ENCODE measurements at places on chromosomes 7 and 10. TPM values are rescaled to one million over a fixed set of nuclear protein-coding genes. Genes with fewer than 3 reads are reported as not detected.

- DNase-seq, result no peak
These were observed 924.9 kb upstream of the ZNF722 start for GRCh38 chr7:63073736-63074135.

- DNase-seq, result no peak
These were observed 24.6 kb downstream of the RAMP3 start for GRCh38 chr7:45181991-45182855.

- DNase-seq, result no peak
These were observed 49.1 kb upstream of the EEPD1 start for GRCh38 chr7:36103837-36104561.

DNA sequence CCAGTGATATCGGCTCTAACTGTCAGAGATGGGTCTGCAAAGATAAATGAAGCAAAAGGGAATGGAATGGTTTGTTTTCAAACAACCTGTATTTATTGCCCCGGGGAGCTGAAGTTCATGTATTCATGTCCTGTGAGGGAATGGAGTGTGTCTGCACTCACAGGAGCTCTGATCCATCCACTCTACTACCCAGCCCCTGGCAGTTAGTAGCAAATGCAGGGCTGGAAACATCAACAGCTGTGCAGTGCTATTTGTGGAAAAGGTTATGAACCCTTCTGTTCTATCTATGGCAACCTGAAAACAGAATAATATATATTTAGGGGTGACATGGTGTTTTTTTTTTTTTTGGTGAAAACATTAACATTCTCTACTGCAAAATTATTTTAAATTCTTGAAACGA, 9.8 kb downstream of the AGR2 start:
- DNase-seq, result no peak

DNA sequence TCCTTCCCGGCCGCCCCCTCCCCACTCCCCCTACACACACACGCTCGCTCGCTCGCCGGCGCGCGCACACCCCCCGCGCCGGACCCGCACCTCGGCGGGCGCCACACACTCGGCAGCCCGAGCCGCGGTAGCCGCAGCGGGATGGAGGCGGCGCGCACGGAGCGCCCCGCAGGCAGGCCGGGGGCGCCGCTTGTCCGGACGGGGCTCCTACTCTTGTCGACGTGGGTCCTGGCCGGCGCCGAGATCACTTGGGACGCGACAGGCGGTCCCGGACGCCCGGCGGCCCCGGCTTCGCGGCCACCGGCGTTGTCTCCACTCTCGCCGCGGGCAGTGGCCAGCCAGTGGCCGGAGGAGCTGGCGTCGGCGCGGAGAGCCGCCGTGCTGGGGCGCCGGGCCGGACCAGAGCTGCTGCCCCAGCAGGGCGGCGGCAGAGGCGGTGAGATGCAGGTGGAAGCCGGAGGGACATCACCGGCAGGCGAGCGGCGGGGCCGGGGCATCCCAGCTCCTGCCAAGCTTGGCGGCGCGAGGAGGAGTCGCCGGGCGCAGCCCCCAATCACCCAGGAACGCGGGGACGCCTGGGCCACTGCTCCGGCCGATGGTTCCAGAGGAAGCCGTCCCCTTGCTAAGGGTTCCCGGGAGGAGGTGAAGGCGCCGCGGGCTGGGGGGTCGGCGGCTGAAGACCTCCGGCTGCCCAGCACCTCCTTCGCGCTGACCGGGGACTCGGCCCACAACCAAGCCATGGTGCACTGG, at the start of gene SORCS3:
Gene SORCS3, plus strand, starts transcription at position 104 of the 750 bp plus-strand sequence.
- no peak for DNase-seq

DNA sequence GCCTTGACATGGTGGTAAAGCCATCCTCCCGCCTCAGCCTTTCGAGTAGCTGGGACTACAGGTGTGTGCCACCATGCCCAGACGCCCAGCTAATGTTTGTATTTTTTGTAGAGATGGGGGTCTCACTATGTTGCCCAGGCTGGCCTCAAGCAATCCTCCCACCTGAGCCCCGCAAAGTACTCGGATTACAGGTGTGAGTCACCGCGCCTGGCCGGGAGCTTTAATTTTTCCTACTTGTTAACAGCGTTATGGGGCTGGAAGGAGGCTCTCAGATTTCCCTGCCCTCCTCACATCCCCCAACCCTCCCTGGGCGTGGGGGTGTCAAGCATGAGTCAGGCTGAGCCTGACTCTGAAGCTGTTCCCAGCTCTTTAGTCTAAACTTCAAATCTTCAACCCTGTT, 8.3 kb downstream of the ALKBH4 start:
- DNase-seq, result no peak

DNA sequence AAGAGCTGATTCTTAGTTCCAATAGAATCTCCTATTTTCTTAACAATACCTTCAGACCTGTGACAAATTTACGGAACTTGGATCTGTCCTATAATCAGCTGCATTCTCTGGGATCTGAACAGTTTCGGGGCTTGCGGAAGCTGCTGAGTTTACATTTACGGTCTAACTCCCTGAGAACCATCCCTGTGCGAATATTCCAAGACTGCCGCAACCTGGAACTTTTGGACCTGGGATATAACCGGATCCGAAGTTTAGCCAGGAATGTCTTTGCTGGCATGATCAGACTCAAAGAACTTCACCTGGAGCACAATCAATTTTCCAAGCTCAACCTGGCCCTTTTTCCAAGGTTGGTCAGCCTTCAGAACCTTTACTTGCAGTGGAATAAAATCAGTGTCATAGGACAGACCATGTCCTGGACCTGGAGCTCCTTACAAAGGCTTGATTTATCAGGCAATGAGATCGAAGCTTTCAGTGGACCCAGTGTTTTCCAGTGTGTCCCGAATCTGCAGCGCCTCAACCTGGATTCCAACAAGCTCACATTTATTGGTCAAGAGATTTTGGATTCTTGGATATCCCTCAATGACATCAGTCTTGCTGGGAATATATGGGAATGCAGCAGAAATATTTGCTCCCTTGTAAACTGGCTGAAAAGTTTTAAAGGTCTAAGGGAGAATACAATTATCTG, 1.6 kb downstream of the LRRTM3 start:
- DNase-seq, result no peak

DNA sequence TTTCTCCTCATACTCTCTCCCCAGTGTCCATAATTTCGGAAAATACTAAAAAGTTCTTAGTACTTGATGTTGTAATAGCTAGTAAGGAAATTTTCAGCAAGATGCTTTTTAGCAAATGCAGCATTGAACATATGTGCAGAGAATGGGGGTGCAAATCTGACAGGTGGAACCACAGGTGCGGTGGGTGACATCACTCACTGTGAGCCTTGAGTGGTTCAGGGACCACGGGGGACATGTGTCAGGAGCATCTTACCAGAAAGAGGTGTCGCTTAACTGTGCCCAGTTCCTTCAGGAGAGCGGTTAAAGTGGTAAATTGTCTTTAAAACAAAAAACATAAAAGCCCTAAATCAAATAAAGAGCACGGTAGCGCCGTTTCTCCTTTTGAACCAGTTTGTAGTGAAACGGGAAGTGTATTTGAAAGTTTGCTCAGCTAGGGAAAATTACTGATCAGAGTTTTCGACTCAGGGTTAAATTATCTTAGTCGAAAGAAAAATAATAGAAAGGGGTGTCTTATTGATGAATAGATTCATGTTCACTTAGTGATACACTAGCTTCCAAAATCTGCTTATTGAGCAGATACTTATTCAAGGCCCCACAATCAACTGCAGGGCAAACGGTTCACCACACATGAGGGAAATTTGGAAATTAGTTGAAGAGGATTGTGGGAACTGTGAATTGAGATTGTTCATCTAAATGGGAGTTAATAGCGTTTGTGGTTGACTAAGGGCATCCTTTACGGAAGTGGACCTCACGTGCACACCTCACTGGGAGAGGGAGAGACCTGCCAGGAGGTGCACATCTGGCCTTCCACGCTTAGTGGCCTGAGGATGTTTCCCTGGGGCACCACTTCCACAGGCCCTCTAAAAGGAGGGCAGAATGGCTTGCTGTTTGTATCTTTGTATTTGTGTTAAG, 12.7 kb downstream of the CUL1 start:
- DNase-seq, result no peak

GRCh38 chr10:89351780-89352597, 24.2 kb downstream of the IFIT3 start:
- peak; percentile 95 for DNase-seq

DNA sequence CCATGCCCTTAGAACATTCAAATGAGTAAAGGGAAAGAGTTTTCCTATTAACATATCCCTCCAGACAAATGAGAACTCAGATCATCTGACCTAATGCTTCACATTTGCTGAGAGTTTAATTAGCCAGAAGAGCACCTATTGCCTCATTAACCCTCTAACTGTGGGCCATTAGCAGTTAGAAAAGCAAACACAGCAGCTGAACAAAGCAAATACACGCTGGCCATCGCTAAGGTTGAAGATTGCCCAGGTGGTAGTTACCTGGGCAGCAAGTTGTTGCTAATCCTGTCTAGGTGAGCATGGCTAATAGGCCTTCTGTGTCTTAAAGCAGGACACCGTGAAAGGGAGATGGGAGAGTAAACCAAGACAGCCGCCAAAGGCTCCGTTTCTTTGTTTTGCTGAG, 49.9 kb upstream of the UCN3 start:
- no peak for DNase-seq

DNA sequence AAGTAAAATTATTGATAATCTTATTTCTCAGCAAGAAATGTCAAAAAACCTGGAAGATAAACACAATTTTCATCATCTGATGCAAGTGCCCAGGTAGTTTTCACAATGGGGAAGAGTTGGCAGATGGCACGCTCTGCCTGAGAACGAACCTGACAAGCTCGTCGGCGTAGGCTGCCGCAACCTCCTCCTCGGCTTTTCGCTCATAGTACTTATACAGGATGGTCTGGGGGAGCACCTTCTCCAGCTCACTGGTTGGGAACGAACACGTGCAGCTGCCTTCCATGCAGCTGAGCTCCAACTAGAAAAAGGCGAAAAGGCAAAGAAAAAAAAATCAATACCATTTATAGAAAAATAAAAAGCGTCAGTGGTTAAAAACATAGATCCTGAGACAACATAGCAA, 68.9 kb downstream of the RNF216 start:
- DNase-seq, result no peak

- no peak for DNase-seq
These were observed 25.5 kb upstream of the TRIL start for GRCh38 chr7:28983396-28984190.

DNA sequence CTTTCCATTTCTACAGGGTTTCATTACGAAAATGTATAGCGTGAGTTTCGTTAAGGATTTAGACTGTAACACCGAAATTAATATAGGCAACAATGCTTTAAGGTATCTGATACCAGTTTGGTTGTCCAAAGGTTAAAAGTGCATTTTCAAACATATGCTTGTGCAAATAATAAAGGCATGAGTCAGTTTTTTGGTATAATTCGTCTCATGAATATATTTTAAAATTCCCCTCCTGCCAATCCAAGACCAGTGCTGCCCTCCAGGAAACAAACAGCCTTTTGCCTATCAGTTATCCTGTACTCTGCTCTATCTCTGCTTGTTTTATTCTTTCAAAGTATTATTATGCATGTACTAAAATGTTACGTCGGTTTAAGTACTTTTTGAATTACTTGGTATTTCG, 2.0 kb downstream of the LCOR start:
- DNase-seq, result no peak

GRCh38 chr10:30456266-30456665, 22.3 kb downstream of the MAP3K8 start:
- no peak for DNase-seq

- no peak for DNase-seq
These were observed 5.6 kb downstream of the PDSS1 start for GRCh38 chr10:26703096-26703495.

- DNase-seq, result no peak
These were observed 279.6 kb upstream of the HGF start for GRCh38 chr7:82049442-82049841.

DNA sequence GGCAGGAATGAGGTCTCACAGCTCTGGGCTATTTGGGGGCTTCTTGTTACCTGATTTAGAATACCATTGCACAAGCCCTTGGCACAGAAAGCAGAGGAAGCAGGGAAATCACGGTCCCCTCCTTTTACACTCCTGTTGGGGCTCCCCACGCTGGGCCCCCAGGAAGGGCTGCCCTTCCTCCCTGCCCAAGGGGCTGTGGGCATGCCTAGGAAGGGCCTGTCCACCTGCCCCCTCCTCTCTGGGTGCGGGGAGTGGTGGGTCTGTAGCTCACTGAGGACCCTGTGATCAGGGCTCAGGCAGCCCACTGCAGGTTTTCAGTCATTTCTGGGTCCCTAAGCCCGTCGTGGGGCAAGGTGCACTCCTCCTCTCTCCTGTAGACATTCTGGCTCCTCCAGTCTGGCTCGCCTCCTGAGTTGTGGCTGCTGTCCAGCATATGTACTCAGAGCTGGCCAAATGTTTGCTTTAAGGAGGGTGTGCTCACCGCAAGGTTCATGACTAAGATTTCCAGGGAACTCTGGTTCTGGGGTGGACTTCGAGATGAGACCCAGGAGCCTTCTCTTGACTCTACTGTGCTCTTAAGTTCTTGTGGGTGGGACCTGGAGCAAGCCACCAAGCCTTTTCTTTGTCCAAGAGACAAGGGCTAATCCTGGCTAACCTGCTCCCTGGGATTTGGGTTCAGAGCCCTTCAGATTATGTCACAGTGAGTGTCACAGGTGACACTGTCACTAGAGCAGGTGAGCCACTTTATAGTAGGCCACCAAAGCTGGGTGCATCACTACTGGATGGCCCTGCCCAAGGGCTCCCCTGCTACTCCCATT, 56.0 kb downstream of the TACR2 start:
- DNase-seq, result no peak

DNA sequence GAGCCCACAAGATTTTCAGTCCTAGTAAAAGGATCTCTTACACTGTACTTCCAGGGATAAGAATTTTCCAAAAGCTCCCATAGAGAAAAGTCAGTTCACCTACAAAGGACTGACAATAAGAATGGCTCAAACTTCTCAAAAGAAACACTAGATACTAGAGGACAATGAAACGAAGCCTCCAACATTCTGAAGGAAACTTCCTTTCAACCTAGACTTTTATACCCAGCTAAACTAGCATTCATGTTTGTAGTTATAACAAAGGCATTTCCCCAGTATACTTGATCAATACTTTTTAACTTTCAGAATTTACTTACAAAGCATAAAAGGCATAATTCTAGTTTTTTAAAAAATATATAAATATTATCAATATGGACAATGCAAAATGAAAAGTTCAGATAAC, 41.0 kb upstream of the DNAAF5 start:
- no peak for DNase-seq

GRCh38 chr10:130882906-130883305, 428.6 kb downstream of the TCERG1L start:
- DNase-seq, result no peak

DNA sequence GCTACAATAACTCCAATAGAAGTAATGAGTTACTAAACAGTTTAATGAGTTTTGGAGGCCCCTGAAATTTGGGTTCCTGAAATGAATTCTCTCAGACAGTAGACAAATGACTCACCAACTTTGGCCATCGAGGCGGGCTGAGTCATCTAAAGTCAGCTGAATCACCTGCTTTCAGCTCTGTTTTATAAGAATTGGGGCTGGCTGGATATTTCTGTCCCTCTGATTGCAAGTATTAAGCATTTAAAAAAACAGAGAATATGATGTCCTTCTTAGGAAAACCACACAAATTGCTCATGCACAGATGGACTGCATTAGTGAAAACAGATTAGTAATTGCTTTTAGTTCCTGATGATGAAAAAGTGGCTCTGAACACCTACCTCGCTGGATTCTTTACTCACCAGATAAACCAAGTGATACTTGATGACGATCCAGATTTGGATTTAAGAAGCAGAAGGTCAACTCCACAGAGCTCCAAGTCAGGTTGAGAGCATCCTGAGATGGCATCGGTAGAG, 59.1 kb downstream of the ZNF365 start:
- peak; percentile 85 for DNase-seq

Gene CPN1
- not detected for total RNA-seq

Gene TRPV6
- total RNA-seq, result 0.29 TPM

Gene CCSER2
- 12.5 TPM for total RNA-seq

Gene LBX1
- not detected for total RNA-seq

Gene TRIM74
- total RNA-seq, result not detected

Gene PCGF5
- 27.4 TPM for total RNA-seq

Gene CREB5
- 25.7 TPM for total RNA-seq

Gene MACROH2A2
- 62.8 TPM for total RNA-seq

Gene PHKG1
- total RNA-seq, result 0.22 TPM

Measured in epithelial cell of proximal tubule (primary cell).